Skeletal muscle tissue (tissue), 5 donors: ENCODE measurements at places on chromosomes 4 and X. TPM values are rescaled to one million over a fixed set of nuclear protein-coding genes. Genes with fewer than 3 reads are reported as not detected.

The SSX4B gene
- total RNA-seq, result not detected

The SPINK2 gene
- not detected for total RNA-seq

The FGF2 gene
- 8.4 TPM for total RNA-seq

The THAP9 gene
- 9.9 TPM for total RNA-seq

The MAGEA2B gene
- total RNA-seq, result not detected

The ADH7 gene
- not detected for total RNA-seq

The PDLIM3 gene
- total RNA-seq, result 415 TPM

The FAM9A gene
- total RNA-seq, result not detected

The NEK1 gene
- total RNA-seq, result 16.7 TPM

The TGIF2LX gene
- not detected for total RNA-seq

The PPM1K gene
- total RNA-seq, result 22.4 TPM

The ITIH6 gene
- total RNA-seq, result under 0.01 TPM

The CXorf49 gene
- not detected for total RNA-seq

The NDST3 gene
- under 0.01 TPM for total RNA-seq

The KLF8 gene
- 2.6 TPM for total RNA-seq

The GPR78 gene
- 0.52 TPM for total RNA-seq

The EXOC1L gene
- 2.6 TPM for total RNA-seq

The GAGE13 gene
- not detected for total RNA-seq

The PPP2R2C gene
- not detected for total RNA-seq

The CCNB3 gene
- under 0.01 TPM for total RNA-seq

The SPATA4 gene
- 0.52 TPM for total RNA-seq

The HTRA3 gene
- total RNA-seq, result 20.9 TPM

The TRMT10A gene
- total RNA-seq, result 5.7 TPM

The APBB2 gene
- total RNA-seq, result 41.2 TPM

The CDS1 gene
- 0.52 TPM for total RNA-seq

The ACE2 gene
- total RNA-seq, result not detected

The SULT1E1 gene
- 29.7 TPM for total RNA-seq

The FGF5 gene
- 0.52 TPM for total RNA-seq

The CXCL10 gene
- total RNA-seq, result 4.7 TPM
